Activated CD8-positive, alpha-beta memory T cell treated with anti-CD3 and anti-CD28 coated beads for 4 hours (primary cell): ENCODE measurements at places on chromosomes 6 and 20.

GRCh38 chr6:143062551-143062950 is 1.9 kb downstream of the AIG1 start:
- no peak for DNase-seq

DNA sequence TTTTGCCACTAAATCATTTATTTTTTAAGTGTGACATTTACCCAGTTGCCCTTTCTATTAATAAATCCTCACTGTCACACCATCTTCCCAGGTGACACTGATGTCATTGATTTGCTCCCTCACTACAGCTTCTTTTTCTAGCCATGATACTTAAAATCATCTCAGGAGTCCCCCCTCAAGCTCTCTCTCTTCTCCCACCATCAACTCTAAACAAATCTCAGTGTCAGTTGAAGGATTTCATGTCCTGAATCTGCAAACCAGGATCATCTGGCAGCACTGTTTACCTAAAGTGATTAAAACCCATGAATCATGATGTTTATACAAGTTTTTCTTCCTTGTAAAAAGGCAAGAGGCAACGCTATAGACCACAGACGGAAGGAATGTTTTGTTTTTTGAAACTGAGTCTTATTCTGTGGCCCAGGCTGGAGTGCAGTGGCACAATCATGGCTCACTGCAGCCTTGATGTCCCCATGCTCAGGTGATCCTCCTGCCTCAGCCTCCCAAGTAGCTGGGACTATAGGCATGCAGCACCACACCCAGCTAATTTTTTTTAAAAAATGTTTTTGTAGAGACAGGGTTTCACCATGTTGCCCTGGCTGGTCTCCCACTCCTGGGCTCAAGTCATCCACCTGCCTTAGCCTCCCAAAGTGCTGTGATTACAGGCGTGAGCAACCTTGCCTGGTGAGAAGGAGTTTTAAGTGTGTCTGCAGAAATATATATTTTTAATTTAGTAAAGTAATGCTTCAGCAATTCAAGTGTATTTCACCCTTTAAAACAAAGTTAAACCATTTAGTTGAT is 30.1 kb upstream of the SH3BGRL2 start:
- DNase-seq, result no peak

- DNase-seq, result no peak
Observed at GRCh38 chr6:157217894-157218370, 105.4 kb downstream of the TMEM242 start.

GRCh38 chr6:43290905-43291355 is 7.1 kb upstream of the SLC22A7 start:
- DNase-seq, result no peak

GRCh38 chr6:27140999-27141528 is 106.4 kb upstream of the PRSS16 start:
- no peak for DNase-seq

DNA sequence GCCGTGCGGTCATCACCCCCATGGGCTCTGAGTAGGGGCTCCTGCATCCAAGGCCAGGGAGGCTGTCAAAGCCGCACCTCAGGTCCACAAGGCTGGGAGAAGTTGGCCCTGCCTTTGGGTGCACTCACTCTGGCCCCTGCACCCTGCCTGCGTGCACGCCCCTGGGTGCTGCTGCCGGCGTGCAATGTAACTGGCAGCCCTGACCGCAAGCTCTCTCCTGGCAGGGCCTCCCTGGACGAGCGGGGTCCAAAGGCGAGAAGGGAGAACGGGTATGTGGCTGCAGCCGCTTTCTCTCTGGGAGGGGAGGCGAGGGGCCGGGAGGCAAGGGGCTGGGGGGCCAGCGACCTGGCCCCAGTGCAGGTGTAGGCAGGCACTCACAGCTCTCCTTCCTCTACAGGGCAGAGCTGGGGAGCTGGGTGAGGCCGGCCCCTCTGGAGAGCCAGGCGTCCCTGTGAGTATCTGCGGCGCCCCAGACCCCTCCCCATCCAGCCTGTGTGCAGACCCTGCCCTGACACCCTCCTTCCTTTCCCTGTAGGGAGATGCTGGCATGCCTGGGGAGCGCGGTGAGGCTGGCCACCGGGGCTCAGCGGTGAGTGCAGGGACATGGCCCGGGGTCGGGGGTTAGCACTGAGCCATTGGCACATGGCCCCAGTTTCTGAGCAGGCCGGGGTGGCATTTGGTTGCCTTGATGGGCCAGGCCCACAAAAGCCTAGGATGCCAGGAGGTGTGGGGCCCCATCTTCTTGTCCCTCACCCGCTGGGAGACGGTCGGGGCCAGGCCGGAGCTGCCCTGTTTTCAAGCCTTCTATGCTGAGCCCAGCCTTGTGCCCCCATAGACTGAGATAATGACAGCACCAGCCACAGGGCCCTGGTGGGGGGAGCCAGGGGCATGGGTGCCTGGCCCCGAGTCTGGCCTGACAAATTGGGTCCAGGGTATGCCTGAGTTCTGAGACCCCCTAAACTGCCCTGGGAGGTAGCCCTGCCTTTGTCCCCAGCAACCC is 12.7 kb downstream of the COL9A3 start:
- no peak for DNase-seq

- DNase-seq, result no peak
Observed at GRCh38 chr6:119856136-119856535, 506.6 kb upstream of the MAN1A1 start.

- DNase-seq, result no peak
Observed at GRCh38 chr20:40986774-40987173, 41.8 kb upstream of the TOP1 start.

- no peak for DNase-seq
Observed at GRCh38 chr6:134680021-134680420, 269.9 kb downstream of the ALDH8A1 start.

DNA sequence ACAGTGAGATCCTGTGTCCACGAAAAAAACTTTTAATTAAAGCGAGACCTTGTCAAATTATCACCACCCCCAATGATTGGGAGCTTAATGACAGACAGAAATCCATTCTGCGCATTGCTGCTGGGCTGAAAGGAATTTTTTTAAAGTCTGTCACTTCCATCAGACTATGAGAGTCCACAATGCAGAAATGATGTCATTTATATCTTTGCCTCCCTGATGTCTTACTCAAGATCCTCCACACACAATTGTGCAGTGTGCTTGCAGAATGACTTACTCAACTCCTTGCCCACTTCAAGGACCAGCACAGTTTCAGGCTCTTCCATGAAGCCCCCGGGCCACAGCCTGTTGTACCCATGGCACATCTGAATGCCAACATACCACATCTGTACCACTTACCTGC is 41.0 kb downstream of the GPLD1 start:
- no peak for DNase-seq

GRCh38 chr6:106796781-106797180 is 167.4 kb downstream of the QRSL1 start:
- DNase-seq, result no peak

DNA sequence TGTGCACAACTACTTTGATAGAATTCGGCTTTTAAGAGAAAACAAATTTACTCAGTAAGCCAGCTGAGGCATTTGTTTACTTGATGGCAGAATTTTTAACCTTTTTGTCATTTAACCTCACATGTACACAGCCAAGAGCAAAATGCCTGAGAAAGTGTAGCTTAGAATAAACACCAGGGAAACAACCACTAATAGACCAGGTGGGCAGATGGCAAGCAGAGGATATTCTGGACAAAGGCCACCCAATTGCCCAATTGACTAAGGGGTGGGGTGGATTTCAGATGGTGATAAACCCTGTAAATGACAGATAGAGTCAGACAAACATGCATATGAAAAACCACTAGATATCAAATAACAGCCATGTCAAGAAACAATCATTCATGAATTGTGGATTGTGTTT is 190.7 kb upstream of the FBXL4 start:
- no peak for DNase-seq

- no peak for DNase-seq
Observed at GRCh38 chr6:113701552-113702254, 155.4 kb upstream of the MARCKS start.

- no peak for DNase-seq
Observed at GRCh38 chr6:161922631-161923119, 648.8 kb upstream of the AGPAT4 start.

- DNase-seq, result no peak
Observed at GRCh38 chr20:7728338-7728737, 211.9 kb downstream of the HAO1 start.

GRCh38 chr6:149969635-149970034 is 5.9 kb downstream of the ULBP1 start:
- no peak for DNase-seq
